ENCODE measurements at places on chromosomes 16 and 17.

DNA sequence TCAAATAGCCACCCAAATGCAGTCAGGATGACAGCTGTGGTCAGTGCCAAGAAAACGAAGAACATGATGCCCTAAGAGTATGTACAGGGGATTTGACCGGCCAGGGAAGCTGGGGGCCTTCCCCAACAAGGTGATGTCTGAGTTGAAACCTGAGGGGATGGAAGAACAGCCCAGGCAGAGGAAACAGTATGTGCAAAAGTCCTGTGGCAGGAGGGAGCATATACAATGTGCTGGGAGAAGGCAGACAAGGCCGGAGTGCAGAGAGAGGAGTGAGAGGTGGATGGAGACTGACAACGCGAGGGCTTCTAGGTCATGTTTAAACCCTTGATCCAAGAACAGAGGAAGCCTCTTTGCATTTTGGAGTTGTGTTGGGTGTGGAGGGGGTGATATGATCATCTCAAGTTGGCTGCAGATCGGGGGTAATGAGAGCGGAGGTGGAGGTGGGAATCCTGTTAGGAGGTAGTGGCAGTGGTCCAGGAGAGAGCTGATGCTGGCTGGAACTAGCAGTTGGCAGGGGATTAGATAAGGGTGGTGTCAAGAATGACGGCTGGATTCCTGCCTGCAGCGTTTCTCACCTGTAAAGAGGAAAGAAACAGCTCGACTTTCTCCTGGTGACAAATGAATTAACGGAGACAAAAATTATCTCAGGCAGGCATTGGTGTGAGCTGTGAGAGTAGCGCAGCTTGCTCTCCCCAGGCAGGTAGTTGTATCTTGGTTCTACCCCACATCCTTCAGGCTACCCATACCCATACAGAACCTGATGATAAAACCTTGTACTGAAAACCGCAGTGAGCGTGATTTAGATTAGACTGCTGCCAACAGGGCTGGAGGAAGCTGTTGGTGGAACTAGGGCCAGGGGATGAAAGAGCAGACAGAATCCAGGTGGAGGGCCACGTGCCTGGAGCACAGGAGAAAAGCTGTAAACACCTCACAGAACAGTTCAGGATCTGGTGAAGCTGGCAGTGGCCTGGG, 37.2 kb upstream of the NGFR start:
- no peak for DNase-seq

DNA sequence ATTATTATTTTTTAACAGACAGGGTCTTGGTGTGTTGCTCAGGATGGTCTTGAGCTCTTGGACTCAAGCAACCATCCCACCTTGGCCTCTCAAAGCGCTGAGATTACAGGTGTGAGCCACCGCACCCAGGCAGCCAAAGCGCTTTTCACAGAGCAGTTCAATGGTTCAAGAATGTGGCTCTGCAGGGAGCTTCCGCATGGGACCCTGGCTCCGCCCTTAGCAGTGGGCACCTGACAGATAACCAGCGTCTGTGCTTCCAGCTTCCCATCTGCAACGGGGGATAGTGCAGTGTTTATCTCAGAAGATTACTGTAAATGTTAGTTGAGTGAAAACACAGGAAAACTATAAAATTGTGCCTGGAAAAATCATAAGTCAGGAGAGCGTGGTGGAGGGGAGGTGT, 99.4 kb downstream of the KCNJ12 start:
- no peak for DNase-seq

GRCh38 chr16:1412847-1413246, 1.7 kb downstream of the UNKL start:
- no peak for DNase-seq

DNA sequence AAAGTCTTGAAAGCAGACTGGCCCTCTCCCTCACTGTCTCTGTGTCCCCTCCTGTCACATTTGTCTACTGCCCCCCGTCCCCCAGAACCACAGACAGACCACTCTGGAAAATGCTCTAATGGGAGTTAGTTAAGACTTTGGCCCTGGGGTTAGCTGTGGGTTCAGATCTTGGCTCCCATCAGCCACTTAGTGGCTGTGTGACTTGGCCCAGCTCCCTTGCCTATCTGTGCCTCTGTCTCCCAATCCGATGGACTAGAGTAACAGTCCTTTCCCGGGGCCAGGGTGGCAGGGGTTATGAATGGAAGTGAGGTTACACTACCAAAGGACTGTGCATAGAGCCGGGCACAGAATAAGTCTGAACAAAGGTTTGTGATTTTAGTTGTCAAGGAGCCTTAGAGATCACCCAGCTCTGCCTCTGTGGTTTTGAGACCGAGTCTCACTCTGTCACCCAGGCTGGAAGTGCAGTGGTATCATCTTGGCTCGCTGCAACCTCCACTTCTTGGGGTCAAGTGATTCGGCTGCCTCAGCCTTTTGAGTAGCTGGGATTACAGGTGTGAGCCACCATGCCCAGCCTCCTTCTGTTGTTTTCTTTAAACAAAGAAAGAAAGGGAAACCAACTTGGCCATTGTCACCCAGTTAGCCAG, 23.7 kb downstream of the PPL start:
- DNase-seq, result no peak

DNA sequence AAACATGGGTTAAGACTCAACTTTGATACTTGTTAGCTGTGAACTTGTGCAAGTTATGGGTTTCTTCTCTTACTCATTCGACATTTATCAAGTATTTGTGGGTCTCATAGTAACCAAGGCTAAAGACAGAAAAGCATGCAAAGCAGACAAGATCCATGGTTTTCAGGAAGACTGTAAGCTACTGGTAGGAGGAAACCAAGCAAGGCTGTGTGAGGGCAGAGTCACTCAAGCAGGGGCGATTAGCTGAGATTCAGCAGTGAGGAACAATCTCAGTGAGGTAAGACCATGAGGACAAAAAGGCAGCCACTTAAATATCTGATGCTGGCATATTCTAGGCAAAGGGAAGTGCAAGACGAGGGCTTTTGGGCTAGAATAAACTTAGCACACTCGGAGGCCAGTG, 29.5 kb downstream of the MBTD1 start:
- no peak for DNase-seq

DNA sequence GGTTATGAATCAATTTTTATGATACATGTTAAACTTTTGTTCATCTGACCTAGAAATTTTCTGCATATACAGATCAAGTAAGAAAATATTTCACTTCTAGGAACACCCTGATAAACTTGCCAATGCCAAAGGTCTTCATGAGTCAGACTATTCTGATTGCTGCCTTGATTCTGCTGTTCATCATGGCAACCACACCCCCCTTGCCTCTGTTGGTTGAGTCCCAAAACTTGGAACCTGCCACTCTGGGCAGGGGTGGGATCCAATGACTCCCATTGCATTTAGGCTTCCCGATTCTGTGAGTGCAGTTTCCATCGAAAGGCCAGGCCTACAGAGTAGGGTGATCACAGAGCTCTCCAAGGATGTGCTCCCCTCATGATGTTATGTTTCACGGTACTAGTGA, 15.8 kb upstream of the TENT4B start:
- DNase-seq, result no peak

DNA sequence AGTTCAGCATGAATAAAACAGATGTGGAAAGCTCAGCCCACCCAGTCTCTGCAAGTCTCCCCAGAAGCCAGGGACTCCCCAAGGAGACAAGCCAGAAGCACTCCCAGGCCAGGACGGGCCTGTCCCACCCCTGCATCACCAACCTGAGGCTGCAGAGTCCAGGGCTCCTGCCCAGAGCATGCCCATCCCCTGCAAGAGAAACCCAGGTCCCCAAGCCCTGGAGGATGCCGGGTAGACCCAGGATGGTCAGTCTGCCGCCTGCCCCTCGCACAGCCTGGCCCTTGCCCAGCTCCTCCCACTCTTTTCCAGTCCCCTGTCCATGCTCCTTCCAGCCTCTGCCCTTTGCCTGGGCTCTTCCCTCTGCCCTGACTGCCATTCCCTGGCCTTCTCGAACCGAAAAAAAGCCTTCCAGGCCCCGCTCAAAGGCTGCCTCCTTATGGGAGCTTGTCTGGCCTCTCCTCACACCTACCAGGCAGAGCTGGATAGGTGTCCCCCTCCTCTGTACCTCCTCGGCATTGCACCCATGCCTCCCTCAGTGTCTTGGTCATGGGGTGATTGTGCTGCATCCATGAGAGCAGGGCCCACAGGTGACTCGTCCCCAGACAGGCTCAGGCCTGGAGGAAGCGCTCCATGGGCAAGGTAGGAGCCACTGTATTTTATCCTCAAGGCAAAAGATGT, 44.8 kb downstream of the BEAN1 start:
- DNase-seq, result no peak

DNA sequence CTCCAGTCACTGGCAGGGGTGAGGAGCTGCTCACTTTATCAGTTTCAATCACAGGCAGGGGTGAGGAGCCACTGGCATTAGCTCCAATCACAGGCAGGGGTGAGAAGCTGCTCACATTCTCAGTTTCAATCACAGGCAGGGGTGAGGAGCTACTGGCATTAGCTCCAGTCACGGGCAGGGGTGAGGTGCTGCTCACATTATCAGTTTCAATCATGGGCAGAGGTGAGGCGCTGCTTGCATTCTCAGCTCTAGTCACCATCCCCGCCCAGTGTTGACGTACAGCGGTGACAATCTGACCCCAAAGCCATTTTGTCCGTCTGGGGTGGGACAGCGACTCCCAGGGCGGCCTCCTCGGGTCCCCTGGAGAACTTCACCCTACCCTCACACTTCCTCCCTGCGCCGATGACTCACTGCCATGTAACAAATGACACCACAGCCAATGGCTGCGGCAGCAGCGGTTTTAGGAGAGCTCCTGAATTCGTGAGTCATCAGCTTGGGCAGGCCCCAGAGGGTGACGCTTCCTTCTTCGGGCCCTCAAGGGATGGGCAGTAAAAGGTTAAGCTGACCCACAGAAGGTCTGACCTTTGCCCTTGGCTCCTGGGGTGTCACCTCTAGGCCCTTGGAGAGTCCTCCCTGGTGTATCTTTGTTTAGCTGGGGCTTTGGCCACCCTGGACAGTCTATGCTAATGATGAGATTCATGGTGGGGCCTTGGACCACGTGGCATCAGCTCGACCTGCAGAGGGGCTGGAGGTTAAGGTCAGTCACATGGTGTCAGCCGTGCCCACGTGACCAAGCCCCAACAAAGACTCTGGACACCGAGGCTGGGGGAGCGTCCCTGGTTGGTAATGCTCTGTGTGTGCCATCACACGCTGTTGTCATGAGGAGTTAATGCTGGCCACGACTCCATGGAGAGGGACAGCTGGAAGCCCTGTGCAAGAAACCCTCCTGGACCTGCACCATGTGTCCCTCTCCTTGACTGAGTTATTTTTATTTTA, 171.7 kb downstream of the C16orf95 start:
- no peak for DNase-seq

DNA sequence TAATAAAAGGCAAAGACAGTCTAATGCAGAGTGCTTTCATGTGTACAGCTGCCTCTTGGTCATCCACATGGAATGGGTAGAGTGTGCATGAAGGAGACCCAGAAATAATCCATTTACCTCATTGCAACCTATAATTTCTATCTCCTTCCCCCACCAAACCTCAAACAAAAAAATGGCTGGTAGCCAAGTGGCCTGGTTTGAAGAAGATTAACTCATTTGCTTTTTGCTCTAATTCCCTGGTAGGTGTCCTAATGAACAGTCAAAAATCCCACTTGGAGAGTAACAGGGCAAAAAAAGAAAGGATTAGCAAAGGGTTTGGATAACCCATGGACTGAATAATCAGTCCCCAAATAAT, 13.0 kb upstream of the LYRM9 start:
- no peak for DNase-seq

DNA sequence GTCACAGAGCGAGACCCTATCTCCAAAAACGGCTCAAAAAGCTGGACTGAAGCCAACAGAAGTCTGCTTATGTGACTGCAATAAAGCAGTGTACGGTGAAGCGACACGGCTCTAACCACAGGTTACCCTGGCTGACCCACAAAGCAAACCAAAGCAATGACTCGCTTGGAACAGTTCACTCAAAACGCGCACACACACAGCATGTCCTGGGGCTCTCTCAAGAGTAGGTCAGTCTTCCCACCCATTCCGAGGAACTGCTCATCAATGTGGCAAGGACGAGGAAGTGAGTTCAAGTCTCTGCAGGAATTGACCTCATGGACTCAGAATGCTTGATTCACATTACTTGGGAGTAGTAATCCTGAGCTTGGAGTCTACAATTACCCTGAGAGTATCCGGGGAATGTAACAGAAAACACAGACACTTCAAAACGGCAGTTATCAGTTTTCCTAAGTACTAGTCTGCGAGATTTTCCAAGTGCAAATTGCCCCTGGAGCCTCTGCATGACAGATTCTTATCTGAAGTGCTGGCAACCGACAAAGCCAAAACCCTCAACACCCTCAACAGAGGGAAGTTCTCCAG, 25.4 kb downstream of the PELP1 start:
- peak; percentile 10 for DNase-seq

GRCh38 chr17:63840591-63841349, 1.7 kb downstream of the SMARCD2 start:
- no peak for DNase-seq

DNA sequence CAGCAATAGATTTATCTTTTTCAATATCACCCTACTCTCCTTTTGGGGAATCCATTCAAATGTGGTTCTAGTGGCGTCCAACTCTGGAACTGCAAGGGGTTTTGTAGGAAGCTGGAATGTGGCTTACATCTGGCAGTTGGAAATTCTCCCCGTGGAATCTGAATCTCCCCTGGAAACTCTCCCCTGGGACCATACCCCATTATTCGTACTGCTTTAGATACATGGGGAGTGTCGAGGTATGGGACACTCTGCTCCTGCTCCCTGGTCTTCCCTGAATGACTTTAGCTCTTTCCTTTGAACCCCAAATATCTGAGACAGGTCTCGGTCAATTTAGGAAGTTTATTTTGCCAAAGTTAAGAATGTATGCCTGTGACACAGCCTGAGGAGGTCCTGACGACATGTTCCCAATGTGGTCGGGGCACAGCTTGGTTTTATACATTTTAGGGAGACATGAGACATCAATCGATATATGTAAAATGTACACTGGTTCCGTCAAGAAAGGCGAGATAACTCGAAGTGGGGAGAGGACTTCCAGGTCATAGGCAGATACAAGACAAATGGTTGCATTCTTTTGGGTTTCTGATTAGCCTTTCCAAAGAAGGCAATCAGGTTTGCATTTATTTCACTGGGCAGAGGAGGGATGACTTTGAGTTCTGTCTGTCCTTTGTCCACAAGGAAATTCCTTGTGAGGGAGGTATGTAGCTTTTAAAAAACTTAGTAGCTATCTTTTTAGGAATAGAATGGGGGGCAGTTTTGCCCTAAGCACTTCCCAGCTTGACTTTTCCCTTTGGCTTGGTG, 89.1 kb upstream of the CORO6 start:
- no peak for DNase-seq

- DNase-seq, result no peak
Observed at GRCh38 chr17:78993981-78994671, 14.4 kb upstream of the LGALS3BP start.

DNA sequence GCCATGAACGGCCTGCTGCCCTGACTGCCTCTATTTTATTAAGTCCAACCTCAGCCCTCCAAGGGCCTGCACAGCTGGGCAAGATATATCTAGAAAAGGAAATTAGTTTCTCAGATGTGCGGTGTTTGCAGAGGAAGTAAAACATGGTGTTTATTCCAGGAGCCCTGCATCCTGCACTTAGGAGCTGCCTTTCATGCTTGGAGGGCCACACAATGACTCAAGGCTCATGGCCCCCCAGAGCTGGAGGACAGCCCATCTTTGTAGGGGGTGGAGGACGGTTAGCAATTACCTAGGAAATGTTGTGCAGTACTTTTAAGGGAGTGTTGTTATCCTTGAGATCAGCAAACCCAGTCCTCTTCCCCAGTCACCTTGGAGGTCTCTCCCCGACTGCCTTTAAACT, 80.5 kb downstream of the COPRS start:
- no peak for DNase-seq

GRCh38 chr16:75865736-75866135, 139.4 kb upstream of the CPHXL start:
- no peak for DNase-seq

- DNase-seq, result no peak
Observed at GRCh38 chr16:84547546-84548061, 43.1 kb upstream of the MEAK7 start.

Measured in fibroblast of skin of left quadriceps (primary cell).